ENCODE measurements at places on chromosomes 12 and 14. TPM values are rescaled to one million over a fixed set of nuclear protein-coding genes. Genes with fewer than 3 reads are reported as not detected.

The ASB2 gene
- total RNA-seq = 14.4 TPM

The EPYC gene
- total RNA-seq = not detected

The KRT3 gene
- not detected for total RNA-seq

The IL23A gene
- not detected for total RNA-seq

The BCL2L14 gene
- total RNA-seq = 0.23 TPM

The SLC5A8 gene
- 21.5 TPM for total RNA-seq

The DPF3 gene
- 7.2 TPM for total RNA-seq

The GPN3 gene
- total RNA-seq = 18.9 TPM

The CD63 gene
- 395 TPM for total RNA-seq

The SRGAP1 gene
- 13.0 TPM for total RNA-seq

The C1QL4 gene
- total RNA-seq = 1.1 TPM

The CD163 gene
- total RNA-seq = 18.8 TPM

The ACADS gene
- 31.3 TPM for total RNA-seq

The SERPINA9 gene
- total RNA-seq = not detected

The AHNAK2 gene
- total RNA-seq = 2.6 TPM

The LMNTD1 gene
- total RNA-seq = not detected

All from metanephros (tissue), 2 donors.